ENCODE measurements at places on chromosomes 12 and 14.

- no peak for DNase-seq
These were observed 3.0 kb upstream of the LGALS3 start for GRCh38 chr14:55126034-55126433.

GRCh38 chr14:68955164-68955850, 23.8 kb downstream of the ACTN1 start:
- no peak for DNase-seq

DNA sequence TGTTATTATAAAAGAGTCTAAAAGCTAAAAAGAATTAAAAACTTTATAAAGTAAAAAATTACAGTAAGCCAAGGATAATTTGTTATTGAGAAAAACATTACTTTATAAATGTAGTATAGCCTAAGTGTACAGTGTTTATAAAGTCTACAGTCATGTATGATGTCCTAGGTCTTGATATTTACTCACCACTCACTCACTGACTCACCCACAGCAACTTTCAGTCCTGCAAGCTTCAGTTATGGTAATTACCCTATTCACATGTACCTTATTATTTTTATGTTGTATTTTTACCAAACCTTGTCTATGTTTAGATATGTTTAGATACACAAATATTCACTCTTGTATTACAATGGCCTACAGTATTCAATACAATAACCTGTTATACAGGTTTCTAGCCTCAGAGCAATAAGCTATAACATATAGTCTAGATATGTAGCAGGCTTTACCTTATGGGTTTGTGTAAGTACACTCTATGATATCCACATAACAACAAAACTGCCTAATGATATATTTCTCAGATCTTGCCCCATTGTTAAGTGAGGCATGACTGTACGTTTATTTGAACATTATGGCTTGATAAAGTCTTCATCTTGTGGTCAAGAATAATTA, 113.7 kb upstream of the KITLG start:
- DNase-seq, result no peak

- no peak for DNase-seq
These were observed 180.8 kb downstream of the C12orf50 start for GRCh38 chr12:87848248-87848868.

GRCh38 chr12:52633383-52633782, 15.0 kb upstream of the KRT73 start:
- no peak for DNase-seq

DNA sequence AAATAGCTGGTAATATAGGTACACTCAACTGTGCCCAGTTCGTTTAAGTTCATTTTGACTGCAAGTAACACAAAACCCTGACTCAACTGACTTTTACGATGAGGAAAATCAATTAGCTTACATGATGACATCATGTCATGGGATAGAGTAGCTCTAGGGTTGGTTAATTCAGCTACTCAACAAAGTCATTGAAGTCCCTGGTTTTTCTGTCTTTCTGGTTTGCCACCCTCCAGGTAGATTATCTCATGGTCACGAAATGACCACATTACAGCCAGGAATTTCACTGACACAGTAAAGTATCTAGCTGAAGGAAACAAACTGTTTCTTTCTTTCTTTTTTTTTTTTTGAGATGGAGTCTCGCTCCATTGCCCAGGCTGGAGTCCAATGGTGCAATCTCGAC, 68.5 kb upstream of the FUT8 start:
- no peak for DNase-seq

GRCh38 chr12:45017916-45018315, 33.0 kb downstream of the DBX2 start:
- DNase-seq, result no peak

- no peak for DNase-seq
These were observed 29.8 kb downstream of the FNTB start for GRCh38 chr14:65016471-65016870.

DNA sequence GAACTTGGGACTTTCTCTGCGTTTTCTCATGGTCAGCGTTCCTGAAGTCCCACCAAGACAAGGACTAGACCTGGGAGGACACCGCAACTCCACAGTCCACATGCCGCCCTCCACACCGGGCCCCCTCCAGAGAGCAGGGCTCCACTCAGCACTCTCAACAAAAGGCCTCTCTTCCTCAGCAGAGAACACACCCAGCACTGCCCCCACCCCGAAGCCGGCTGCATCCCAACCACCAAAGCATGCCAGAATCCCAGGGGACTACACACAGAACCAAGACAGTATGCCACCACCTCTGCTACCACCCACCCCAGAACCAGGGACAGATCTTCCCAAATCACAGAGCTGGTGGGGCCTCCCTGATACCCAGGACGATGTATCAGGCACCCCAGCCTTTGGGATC, 88.3 kb downstream of the BCL11B start:
- no peak for DNase-seq

- no peak for DNase-seq
These were observed 7.1 kb downstream of the PXN start for GRCh38 chr12:120258323-120258896.

DNA sequence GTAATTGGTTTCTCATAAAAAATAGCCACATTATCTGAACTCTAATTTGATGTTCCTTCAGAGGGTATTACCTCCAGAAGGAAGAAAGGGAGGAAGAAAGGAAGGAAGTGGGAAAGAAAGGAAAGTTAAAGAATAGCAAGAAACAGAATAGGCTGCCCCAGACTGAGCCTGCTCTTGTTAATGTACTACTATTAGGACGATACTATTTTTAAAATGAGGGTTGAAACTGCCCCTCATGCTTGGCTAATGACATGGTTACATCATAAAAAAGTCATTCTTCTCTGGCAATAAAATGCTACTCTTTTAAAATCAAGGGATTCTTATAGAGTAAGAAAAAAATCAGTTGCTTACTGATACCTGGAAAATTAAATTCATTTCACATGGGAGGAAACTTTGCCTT, 253.0 kb downstream of the KTN1 start:
- DNase-seq, result no peak

DNA sequence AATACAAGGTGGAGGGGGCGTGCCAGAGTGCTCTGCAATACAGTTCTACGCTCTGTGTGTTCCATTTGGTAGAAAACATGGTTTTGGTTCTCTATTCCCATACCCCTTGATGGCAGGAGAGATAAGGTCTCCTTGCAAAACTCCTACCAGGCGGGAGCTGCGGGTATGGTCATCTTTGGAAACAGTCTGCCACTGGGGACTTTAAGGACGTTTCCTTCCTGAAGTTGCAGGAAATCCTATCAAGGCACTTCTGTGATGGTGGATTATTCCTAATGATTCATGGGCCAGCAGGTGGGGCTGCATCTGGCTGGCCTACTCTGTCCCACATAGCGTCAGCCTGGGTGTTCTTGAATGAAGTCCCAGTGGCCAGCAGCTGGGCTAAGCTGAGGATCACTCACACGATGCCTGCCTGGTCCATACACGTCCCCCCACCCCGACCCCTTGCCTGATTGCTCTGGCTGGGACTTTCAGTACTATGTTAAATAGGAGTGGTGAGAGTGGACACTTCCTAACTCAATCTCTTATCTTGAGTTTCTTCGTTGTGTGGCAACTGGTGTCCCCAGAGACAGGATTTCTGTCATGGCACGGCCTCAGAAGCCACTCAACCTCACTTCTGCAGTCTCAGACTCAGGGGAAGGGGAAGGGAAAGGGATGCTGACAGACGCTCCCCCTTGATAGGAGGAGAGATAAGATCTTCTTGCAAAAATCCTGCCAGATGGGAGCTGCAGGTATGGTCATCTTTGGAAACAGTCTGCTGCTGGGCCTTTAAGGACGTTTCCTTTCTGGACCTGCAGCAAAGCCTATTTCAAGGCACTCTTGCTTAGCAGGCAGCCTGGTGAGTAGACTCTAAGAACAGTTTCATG, 61.0 kb upstream of the FKBP4 start:
- DNase-seq, result no peak

- DNase-seq, result no peak
These were observed 31.1 kb downstream of the ATF7 start for GRCh38 chr12:53594897-53595615.

DNA sequence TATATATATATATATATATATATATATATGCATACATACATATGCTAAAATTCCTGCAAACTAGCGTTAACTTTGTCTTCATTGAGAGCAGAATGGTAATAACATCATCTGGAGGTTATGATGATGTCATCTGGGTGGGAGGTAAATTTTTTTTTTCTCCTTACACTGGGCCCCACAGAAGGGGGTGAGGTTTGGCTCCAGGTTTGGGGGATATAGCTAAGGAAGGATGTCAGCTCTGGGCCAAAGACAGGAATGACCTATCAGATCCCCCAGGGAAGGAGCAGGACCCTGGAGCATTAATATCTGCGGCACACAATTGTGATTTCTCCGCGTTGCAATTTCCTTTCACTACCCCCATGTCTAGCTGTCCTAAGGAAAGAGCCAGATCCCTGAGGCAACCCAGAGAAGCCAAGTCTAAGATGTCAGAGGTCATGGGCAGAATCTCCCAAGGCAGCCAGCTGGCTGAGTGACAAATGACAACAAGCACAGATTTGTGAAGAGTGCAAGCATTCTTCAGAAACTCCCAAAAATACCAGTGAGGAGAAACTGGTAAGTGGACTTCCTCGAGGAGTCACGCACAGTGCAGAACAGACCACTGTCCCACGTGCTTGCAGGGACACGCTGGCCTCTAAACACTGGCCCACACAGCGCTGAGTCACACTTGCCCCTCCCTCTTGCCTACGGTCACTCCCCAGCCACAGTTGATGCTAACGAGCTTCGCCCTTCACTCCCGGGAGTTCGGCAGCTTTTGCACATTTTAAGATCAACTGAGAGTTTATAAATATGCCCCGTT, 9.9 kb downstream of the UBC start:
- no peak for DNase-seq

GRCh38 chr14:61478971-61479473, 157.6 kb downstream of the PRKCH start:
- no peak for DNase-seq
